GM20000 (cell line): ENCODE measurements at places on chromosomes 3 and 15.

DNA sequence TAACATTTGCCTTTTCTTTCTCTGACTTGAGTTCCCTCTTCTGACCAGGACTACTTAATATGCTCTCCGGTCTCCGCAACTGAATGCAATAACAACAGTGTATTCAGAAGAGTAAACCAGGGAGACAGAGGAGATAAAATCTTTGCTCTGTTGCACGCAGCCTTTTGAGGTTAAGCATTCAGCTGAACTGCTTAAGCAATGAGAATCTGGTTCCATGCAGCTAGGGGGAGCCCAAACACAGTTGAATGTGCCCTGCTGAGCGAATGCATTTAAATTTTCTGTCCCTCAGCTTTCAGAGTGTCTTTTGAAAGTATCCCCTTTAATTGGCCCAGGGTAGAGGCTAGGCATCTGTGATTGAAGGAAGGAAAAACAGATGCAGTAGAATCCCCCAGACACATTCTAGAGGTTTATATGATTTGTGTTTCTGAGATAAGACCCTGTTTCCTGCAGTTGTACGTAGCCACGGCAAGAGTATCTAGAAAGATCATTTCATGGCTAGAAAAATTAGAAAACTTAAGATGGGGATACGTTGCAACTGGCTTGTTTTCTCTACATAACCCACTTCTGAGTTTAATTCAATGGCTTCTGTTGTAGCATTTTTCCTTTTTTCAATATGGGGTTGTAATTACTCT, 309.6 kb downstream of the TUSC7 start:
- peak; percentile 48 for DNase-seq

DNA sequence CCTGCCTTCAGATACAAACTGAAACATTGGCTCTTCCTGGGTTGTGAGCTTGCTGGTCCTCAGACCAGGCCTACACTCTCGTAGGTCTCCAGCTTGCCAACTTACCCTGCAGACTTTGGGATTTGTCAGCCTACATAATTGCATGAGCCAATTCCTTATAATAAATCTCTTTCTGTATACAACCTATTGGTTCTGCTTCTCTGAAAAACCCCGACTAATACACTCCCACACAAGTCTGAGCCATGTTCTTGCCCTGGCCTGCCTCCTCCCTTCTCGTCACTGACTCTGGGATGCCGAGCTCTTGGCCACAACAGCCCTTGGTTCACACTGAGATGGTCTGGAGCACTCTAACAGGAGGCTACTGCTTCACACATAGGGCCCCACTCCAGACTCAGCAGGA, 9.5 kb downstream of the CYP19A1 start:
- DNase-seq = no peak

GRCh38 chr3:185766329-185767001, 58.4 kb downstream of the IGF2BP2 start:
- DNase-seq = no peak

DNA sequence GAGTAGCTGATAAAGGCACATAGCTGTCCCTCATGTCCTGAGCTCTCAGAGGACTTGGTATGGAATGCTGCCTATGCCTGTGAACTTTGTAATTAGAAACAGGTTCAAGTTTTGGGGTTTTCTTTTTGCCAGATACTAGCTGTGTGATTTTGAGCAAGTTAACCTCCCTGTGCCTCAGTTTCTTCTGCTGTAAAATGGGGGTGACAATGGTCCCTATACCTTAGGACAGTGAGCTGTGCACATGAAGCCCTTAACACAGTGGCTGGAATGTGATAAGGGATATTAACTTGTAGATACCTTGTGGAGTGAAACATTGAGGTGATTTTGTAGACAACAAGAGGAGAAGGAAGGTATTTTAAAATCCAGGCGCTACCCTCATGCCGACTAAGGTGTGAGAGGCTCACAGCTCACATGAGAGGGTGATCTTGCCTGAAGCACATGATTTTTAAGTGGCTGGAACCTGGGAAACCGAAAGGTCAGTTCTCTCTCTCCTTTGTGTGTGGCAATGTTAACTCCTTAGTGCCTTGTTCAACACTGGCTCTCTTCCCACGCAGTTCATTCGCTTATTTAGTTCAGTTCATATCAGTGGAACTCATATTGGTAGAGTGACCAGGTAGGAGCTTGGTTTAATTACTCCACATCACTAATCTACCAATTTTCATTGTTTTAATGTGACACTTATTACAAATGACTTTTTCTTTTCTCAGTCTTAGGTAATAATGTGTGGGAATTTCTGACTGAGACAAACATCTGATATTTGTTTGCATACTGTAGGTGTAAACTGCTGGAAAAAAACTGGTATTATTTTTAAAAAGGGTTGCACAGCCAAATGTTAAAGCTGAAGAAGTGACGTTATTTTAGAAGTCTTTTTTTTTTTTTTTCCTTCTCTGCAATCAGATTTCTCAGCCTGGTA, 236.2 kb downstream of the ITPR1 start:
- no peak for DNase-seq

- DNase-seq = no peak
These were observed 655.5 kb downstream of the GBE1 start for GRCh38 chr3:81105789-81106488.

DNA sequence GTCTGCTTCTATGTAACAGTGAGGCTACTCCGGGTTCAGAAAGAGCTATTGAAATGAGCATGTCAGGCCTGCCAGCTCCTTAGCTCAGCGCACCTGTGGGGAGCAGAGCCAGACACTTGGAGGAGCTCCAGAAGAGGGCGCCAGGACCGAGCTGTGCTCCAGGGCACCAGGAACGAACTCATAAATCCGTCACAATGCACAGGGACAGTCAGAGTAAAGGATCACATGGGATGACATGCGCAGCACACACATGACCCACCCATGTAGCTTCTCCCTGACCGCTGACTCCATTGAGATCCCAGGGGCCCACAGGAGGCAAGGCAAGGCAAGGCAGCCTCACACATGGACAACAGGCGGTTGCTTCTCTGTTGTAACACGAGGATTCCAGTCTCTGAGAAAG, 26.0 kb upstream of the GNB5 start:
- DNase-seq = peak; percentile 22

DNA sequence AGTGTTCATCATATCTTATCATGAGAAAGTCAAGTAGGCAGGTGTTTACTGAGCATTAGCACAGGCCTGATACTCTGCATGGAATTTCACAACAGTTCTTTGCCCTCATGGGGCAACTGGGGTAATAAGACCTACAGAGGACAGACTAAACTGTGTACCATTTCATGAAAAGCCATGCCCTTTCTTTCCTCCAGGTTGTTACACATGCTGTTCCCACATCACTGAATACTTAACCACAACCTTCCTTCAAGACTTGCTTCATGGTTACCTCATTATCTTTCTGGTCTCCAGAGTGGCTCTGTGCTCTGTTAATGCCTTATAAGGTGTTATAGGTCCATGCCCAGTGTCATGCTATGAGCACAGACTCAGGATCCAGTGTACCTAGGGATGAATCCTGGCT, 28.2 kb upstream of the RSL24D1 start:
- no peak for DNase-seq

DNA sequence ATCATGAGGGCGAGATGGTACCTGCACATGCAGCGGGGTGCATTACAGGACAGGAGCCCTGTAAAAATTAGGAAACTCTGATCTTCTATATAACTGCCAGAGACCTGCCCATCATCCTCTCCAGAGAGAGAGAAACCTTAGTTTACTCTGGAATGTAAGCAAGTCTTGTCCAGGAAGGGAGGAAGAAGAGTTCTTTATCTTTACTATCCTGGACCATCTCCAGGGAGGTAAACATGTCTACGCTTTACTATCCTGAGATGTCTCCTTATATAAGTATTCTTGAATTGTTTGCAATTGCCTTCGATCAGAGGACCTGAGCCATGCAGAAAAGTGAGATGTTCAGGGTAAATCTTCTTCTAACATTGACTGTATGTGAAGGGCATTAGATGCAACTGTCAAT, 12.7 kb upstream of the HACD2 start:
- DNase-seq = no peak

DNA sequence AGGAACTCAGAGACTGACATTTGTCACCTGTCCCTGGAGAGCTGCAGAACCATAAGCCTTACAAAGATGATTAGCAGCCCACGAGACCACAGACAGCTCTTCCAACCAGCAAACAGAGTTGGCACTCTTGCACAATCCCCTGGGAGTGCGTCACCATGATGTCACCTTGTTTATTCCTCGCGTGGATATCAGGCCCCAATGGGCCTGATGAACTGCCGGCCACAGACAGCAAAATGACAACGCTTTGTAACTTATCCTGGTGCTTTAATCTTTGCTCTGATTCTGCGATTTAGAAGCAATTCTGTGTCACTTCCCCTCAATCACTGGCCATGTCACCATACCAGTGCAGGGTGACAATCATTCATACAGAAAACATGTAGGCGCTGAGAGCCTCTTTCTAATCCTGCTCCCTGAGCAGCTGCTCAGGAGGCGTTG, 89.2 kb downstream of the TAMM41 start:
- DNase-seq = no peak

- DNase-seq = no peak
These were observed 8.4 kb downstream of the MORC1 start for GRCh38 chr3:109109574-109109973.

GRCh38 chr3:190542846-190543245, 29.0 kb downstream of the IL1RAP start:
- no peak for DNase-seq

DNA sequence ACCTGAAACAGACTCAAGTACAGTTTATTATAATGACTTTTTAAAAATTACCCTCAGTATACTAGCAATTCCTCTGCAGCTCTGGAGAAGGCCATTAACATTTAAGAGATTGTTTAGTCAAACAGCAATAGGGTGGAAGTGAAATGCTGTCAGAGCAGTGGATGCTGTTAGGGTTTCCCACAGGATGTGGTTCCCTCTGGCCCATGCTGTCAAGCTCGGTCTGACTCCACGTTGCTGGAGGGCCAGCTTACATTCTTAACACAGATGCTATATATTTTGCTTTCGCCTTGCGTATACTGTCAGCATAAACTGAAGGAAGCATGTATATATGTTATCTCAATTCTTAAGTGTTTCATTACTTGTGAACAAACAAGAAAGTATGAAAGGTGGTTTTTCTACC, 231.1 kb upstream of the COL8A1 start:
- no peak for DNase-seq

DNA sequence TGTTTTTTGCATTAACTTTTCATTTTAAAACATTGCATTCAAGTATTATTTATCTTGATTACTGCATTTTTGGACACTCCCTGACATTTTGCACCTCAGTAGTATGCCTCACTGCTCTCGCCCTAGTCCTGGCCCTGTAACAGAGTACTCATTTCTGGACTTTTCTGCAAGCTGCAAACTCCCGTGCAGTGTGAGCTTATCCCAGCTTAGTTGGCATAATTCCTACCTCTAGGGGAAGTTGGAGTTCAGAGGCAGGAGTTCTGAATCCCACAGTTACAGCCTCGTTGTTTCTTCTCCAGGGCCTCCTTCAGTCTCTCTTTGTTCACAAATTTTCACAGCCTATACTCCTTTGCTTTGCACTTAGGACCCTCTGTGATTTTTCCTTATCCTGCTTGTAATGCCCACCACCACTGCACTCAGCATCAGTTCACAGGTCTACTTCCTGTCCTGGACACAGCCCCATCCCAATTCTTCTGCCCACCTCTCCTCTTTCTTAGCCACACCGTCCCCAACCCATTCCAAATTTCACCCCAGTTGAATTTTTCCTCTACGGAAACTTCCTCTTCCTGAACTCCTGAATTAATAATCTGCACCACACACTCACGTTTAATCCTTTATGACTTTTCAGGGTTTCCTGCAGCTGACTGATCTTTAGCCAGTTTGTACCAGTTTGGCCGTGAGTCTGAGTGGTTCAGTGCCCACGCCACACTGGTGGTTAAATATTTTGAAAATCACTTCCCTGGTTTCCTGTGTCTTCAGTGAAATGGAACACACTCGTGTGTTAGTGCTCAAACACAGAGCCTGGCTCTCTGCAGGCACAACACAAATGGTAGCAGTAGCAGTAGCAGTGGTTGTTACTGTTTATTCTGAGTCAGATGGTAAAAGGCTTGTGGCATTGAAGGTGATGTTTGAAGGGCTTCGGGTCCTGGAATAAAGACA, 6.3 kb upstream of the CTSH start:
- DNase-seq = no peak

- DNase-seq = peak; percentile 64
These were observed 10.2 kb downstream of the EDEM1 start for GRCh38 chr3:5197470-5198312.

- DNase-seq = no peak
These were observed 35.1 kb downstream of the NEDD4 start for GRCh38 chr15:55958349-55958748.

DNA sequence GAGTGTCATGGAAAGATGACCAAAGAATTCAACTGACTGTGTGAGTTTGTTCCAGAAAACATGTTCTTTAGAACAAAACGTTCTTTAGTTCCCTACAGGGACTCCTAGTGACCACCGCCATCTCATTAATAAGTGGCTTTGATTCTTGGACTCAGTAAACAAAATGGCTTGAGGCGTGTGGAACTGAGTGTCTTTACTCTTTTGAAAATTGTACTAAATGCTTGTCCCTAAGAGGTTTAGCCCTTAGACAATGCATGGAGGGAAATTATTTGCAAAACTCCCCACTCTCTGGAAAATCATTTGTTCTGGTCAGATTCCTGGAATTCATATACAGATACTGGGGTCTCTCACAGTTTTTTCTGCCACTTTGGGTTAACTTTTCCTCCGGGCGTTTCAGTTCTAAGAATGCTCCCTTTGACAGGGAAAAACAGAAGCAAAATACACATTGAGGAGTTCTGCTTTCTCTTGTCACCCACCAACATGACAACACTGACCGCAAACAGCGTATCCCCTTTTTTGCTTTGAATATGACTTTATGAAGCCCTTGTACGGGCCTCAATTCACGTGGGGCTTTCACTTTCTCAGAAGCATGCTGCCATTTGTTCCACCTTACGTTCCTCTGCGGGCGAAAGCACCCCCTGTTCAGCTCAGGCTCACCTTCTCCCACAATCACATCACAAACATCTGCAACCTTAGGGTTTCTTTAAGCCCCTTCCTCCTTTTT, 15.3 kb upstream of the NRROS start:
- DNase-seq = peak; percentile 51

- peak; percentile 40 for DNase-seq
These were observed 46.2 kb downstream of the DENND6A start for GRCh38 chr3:57646723-57647122.

DNA sequence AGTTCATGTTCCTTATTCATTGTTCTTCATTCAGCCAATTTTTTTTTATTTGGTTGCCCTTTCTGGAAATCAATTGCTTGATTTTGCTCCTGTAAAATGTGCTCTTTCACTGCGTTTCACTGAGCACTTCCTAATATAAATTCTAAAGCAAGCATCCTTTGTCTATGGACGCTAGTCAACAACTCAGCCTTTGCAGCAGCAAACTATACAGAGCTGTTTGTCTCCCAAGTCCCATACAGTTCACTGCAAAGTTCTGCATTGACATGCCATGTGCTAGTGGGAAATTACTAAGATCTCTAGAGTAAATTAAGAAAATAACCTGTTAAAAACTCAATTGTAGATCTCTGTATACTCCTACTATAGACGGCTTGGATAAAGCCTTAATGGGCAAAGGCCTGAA, 130.1 kb upstream of the BHLHE40 start:
- DNase-seq = no peak

DNA sequence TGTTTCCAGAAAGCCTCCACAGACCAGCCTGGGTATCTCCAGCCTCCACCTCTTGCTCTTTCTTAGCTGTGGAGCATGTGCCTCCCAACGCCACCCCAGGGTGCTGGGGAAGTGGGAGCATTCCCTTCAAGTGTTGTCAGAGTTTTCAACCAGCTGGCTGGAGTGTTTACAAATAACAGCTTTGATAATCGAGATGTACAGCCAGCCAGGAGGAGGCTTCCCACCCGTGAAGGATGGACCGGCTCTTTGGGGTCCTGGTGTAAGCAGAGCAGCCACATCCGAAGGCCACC, 8.5 kb upstream of the OXTR start:
- DNase-seq = no peak

- no peak for DNase-seq
These were observed 21.1 kb downstream of the HAPLN3 start for GRCh38 chr15:88874275-88874674.
